ENCODE measurements at places on chromosomes 7 and 10.
A peak's percentile ranks its signal among the peaks of the same experiment; 100 is the strongest.

- no peak overlapping the region for H3K4me3 ChIP-seq
- no peaks in the 10 kb centered on the region for H3K36me3 ChIP-seq
- H3K4me1 ChIP-seq, result no peaks in the 10 kb centered on the region
- DNase-seq, result no peak
- no peaks in the 10 kb centered on the region for H3K27me3 ChIP-seq
These were observed 191.7 kb upstream of the KLF6 start for GRCh38 chr10:3976718-3977117.

DNA sequence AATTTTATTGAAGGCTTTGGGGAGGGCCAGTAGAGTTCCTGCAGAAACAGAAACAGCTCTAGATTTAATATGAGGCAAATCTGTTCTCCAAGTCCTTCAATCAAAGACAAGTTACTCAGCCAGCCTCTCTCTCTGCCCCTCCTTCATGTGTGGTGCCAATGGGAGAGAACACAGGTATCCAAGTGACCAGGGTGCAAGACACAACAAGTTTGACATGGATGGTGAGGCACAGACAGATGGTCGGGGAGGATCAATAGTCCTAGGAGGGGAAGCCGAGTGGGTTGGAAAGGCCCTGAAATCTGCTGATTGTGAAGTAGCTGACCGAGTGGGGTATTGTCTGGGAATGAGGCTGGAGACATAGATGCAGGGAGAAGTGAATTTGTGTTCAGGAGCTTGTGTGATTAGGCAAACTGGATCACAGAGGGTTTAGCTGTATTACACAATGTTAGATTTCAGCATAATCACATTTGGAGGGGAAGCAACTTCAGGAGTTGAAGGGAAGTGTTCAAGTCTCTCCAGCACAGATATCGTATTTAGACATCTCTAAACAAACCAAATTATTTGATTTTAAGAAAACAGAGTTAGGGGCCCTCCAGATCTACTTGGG is 1.5 kb downstream of the GIMAP1 start:
- no peaks in the 10 kb centered on the region for H3K27me3 ChIP-seq
- DNase-seq, result no peak

GRCh38 chr7:157475095-157475494 is 138.3 kb downstream of the DNAJB6 start:
- H3K4me3 ChIP-seq, result no peak overlapping the region
- H3K36me3 ChIP-seq, result no peaks in the 10 kb centered on the region
- no peak overlapping the region for H3K27ac ChIP-seq
- H3K27me3 ChIP-seq, result no peaks in the 10 kb centered on the region

DNA sequence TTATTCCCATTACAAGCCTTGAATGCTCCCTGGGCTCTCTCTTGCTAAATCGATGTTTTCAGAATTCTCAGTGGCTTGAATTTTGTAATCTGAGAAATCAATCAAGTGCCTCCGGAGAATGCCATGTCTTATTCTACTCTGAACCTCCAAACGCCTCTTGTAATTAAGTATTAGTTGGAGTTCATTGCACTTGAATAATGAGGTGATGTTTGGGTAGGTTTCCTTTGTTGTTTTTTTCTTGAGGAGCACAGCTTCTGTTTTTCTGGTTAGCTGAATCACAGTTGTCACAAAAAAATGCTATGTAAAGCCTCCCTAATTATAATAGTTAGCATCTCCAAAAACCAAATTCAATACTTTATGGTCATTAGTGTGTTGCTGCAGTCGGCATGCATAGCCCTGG is 100.3 kb downstream of the PLPP4 start:
- H3K36me3 ChIP-seq, result no peaks in the 10 kb centered on the region
- DNase-seq, result no peak
- H3K27ac ChIP-seq, result no peak overlapping the region
- no peaks in the 10 kb centered on the region for H3K4me1 ChIP-seq
- H3K27me3 ChIP-seq, result no peaks in the 10 kb centered on the region

GRCh38 chr7:124071843-124072242 is 39.0 kb upstream of the TMEM229A start:
- H3K4me3 ChIP-seq, result no peak overlapping the region
- peaks cover 3% of the 10 kb centered on the region for H3K4me1 ChIP-seq
- H3K27me3 ChIP-seq, result no peaks in the 10 kb centered on the region
- H3K36me3 ChIP-seq, result no peaks in the 10 kb centered on the region
- DNase-seq, result no peak

- DNase-seq, result no peak
- peaks cover 5% of the 10 kb centered on the region for H3K4me1 ChIP-seq
- H3K36me3 ChIP-seq, result no peaks in the 10 kb centered on the region
- no peak overlapping the region for H3K27ac ChIP-seq
These were observed 273.9 kb downstream of the USP6NL start for GRCh38 chr10:11337516-11337915.

- no peaks in the 10 kb centered on the region for H3K27me3 ChIP-seq
- no peaks in the 10 kb centered on the region for H3K4me1 ChIP-seq
- no peaks in the 10 kb centered on the region for H3K36me3 ChIP-seq
- DNase-seq, result no peak
- H3K4me3 ChIP-seq, result no peak overlapping the region
These were observed 26.8 kb downstream of the GOT1 start for GRCh38 chr10:99403674-99404073.

DNA sequence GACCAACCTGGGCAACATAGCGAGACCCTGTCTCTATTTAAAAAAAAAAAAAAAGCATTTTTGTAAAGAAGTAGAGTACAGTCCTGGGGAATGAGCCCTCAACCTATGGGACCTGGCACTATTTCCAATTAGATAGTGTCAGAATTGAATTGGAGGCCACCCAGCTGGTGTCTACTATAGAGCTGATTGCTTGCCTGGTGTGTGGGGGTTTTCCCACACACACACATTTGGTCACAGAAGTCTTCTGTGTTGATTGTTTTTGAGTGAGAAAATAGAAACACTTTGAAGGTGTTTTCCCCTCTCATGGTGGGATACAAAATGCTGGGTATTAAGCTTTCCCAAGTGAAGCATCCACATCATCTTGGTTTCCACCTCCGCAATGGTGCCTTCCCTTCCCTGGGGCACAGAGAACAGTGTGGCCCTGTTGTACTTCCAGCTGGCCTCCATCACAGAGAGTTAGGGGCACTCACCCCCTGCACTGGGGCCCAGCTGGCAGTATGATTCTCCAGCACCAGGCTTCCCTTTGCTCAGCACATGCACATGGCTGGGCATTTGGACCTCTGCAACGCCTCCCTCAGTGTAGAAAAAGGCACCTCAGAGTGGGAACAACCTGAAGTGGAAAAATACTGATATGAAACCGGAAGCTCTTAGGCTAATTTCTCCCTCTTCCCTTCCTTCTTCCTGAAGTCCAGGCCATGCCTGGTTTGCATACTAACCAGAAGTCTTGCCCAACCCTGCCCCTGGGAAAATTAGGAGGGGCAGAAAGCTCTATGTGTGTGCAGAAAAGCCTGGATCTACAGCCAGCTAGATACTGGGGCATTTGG is 10.7 kb upstream of the NFKB2 start:
- H3K36me3 ChIP-seq, result no peaks in the 10 kb centered on the region
- DNase-seq, result no peak
- no peak overlapping the region for H3K27ac ChIP-seq
- H3K27me3 ChIP-seq, result no peaks in the 10 kb centered on the region
- H3K4me1 ChIP-seq, result no peaks in the 10 kb centered on the region

- H3K27ac ChIP-seq, result no peak overlapping the region
- no peaks in the 10 kb centered on the region for H3K36me3 ChIP-seq
- H3K4me1 ChIP-seq, result peaks cover 5% of the 10 kb centered on the region
- H3K27me3 ChIP-seq, result no peaks in the 10 kb centered on the region
- no peak overlapping the region for H3K4me3 ChIP-seq
These were observed 58.2 kb downstream of the DIP2C start for GRCh38 chr10:631266-631665.

DNA sequence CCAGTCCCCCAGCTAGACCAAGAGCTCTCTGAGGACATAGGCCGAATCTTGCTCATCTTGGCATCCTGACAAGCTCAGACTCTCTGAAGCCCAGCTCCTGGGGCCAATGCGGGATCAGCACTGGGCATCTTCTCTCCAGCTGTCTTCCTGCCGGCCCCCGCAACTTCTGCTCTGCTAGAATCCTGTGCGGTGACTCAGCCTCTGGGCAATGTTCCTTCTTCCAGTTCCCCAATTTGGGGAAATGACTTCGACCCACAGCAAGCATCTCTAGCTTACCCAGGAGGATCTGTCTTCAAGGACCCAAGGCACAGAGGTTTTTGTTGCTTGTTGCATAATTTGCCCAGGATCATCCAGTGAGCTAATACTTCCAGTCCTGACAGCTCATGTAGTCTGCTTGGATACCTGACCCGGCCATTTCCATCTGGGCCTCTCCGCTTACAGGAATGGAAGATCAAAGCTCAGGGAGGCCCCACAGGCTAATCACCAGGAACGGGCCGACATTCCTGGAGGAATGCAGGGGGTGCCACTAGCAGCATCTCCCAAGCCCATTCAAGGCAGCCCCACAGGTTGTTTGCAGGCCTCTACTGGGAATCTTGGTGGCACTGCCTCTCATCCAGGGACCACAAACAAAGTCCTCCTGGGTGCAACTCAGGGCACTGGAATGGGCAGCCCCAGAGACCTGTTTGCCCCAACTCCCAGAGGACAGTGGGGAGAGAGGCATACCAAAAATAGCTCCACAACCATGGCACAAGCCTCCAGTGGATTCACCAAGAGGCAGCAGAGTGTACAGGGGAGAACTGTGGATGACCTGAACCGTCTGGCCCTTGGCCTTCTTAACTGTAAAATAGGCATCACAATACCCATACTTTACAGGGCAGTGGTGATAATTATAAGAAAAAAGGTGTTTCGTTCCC is 151.9 kb downstream of the NEURL1 start:
- DNase-seq, result peak; percentile 74
- H3K4me3 ChIP-seq, result no peak overlapping the region
- no peaks in the 10 kb centered on the region for H3K27me3 ChIP-seq
- peaks cover 32% of the 10 kb centered on the region for H3K4me1 ChIP-seq

GRCh38 chr10:36803229-36803628 is 322.2 kb upstream of the ANKRD30A start:
- no peaks in the 10 kb centered on the region for H3K27me3 ChIP-seq
- peaks cover 4% of the 10 kb centered on the region for H3K4me1 ChIP-seq
- no peak for DNase-seq
- H3K4me3 ChIP-seq, result no peak overlapping the region
- no peak overlapping the region for H3K27ac ChIP-seq

DNA sequence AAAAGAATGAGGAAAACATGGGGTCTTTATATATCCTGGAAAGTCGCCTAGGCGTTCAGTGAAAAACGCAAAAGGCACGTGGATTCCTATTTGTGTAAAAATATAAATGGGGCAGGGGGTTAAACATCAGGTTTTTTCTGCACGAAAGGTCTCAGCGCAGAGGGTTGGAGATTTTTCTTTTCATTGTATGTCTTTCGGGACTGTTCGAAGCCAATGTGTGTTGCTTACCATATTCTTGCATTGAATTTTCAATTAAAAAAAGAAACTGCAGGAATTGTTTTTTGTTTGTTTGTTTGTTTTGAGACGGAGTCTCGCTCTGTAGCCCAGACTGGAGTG is 169.2 kb downstream of the UBE2H start:
- no peak overlapping the region for H3K27ac ChIP-seq
- peaks cover 6% of the 10 kb centered on the region for H3K4me1 ChIP-seq
- no peak overlapping the region for H3K4me3 ChIP-seq
- no peak for DNase-seq
- H3K27me3 ChIP-seq, result peaks cover 14% of the 10 kb centered on the region

DNA sequence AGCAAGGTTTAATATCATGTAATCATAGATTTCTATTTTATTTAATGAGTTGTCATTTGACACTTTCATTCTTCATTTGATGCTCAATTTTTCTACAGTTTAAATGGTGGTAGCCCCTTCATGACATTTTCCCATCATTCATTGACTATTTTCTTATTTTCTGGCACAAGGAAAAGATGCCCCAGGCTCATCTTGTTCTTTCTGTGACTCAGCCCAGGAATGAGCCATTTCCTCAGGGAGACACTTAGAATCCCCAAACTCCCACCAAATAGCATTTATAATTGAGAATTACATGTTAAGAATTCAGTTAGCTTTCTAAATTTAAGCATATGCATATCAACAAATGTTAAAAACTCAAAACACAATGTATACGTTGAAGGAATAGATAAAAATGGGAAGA is 222.3 kb downstream of the KIF20B start:
- no peak for DNase-seq
- H3K4me3 ChIP-seq, result no peak overlapping the region
- no peaks in the 10 kb centered on the region for H3K4me1 ChIP-seq

GRCh38 chr10:119233821-119234220 is 26.4 kb downstream of the GRK5 start:
- no peaks in the 10 kb centered on the region for H3K27me3 ChIP-seq
- no peak for DNase-seq
- no peaks in the 10 kb centered on the region for H3K36me3 ChIP-seq
- peaks cover 18% of the 10 kb centered on the region for H3K4me1 ChIP-seq
- H3K4me3 ChIP-seq, result no peak overlapping the region

DNA sequence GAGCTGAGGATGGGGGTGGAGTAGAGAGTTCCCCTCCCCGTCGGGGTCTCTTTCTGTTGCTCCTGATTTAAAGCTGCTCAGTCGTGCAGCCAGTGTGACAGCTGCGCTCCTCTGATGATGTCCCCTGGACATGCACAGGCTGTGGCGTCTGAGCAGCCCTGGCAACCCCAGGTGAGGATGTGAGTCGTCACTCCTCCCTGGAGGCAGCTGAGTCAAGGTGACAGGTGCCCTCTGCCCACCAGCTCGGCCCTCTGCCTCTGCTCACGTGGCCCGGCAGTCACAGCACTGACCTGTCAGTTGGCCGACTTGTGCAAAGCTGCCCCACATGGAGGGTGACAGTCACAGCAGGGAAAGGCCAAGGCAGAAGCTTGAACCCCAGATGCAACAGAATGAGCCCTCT is 33.9 kb downstream of the ANXA8 start:
- H3K4me1 ChIP-seq, result no peaks in the 10 kb centered on the region
- H3K27me3 ChIP-seq, result no peaks in the 10 kb centered on the region
- H3K27ac ChIP-seq, result no peak overlapping the region
- H3K36me3 ChIP-seq, result no peaks in the 10 kb centered on the region
- H3K4me3 ChIP-seq, result no peak overlapping the region

All from ovary (tissue), 10 donors.